ENCODE measurements at places on chromosomes 2 and 18.

GRCh38 chr2:111930409-111930808, 32.0 kb downstream of the MERTK start:
- no peak for DNase-seq

DNA sequence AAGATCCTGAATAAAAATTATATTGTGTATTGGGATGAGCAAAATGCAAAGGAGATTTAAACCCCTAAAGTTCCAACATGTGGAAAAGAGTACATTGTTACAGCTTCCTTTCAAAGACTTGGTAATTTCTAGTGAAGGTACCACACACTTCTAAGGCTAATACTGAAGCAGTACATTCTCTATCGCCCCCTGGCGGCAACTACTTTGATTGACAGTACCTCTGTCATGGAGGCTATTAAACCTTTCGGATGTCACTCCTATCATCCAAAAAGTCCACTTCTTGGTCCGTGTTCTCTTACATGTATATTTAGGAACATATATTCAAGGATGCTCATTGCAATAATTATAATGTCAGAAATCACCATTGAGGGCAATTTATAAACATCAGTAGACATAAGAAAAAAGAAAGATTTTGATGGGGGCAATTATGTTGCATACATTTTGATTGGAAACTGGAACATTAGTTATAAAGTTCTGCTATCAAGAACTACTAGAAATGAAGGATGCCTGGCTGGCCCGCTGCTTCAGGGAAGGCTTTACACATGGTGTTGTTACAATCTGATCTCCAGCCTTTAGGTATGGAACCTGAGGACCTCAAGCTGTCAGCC, 601.6 kb downstream of the CPS1 start:
- DNase-seq = peak; percentile 77

- no peak for DNase-seq
Measured at GRCh38 chr18:79903787-79904356, 47.6 kb downstream of the SLC66A2 start.

DNA sequence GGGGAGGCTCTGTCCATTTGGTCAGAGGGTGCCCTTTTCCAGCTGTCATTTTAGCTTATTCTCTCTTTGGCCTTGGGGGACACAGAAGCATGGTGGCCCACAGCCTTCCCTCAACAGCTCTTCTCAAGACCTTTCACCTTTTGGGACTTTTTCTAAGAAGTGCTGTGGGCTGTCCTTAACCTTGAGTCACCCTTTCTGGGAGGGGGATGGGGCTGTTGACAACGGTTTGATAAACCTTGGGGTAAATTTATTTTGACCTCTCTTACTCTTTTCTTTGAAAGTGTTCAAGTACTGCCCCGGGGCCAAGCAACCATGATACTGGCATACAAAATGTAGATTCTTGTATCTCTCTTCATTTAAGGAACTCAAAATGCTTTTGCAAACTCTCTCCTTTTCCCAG, 13.7 kb downstream of the IGFBP5 start:
- no peak for DNase-seq

GRCh38 chr2:3446381-3446780, 66.9 kb downstream of the TRAPPC12 start:
- no peak for DNase-seq

DNA sequence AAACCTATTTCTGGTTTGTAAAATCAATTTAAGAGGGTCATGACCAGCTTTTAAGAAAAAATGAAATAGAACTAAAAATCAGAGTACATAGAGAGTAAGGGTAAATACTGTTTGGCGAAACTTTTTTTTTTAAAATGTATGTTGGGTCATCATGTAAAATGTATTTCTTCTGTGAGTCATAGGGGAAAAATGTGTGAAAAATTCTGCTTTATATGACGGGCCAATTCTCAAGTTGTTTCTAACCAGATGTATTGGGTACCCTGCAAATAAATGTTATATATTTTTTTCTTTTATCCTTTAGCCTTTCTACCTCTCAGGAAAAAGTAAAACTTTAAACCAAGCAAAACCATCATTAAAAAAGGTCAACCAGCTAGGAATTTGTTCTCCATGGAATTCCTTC, 13.9 kb downstream of the AFTPH start:
- DNase-seq = no peak

GRCh38 chr2:145769011-145769716, 1249.2 kb upstream of the ZEB2 start:
- no peak for DNase-seq

DNA sequence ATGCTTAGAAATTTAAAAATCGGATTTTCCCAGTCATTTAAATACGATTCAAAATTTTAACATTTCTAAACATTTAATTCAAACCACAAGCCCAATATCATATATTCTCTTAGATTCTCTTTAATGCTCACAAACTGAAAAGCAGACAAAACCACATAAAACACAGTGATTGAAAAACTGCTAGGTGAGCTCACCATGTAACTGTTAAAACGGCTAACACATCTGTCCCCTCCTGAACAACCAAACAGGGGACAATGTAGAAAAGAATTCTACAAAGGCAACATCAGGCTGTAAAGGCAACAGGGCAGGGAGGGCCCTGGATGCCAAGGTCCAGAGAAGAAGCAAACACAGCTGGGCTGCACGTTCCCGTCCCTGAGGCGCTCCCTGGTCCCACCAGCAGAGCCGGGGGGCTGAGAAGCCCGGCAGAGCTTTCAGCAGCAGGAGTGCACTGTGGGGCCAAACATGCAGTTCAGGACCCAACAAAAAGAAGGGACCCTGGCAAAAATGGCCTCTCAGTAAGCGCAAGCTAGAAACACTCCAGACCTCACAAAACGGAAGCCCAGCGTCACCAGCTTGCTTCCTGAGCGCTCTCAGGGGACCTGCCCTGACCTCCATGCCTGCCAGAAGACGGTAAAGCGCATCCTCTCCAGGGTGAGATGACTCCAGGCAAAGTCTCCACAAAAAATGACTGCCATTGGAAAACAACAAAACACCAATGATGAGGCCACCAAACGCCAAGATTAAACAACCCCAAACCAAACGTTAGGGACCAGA, 40.5 kb downstream of the NDUFA10 start:
- DNase-seq = no peak

DNA sequence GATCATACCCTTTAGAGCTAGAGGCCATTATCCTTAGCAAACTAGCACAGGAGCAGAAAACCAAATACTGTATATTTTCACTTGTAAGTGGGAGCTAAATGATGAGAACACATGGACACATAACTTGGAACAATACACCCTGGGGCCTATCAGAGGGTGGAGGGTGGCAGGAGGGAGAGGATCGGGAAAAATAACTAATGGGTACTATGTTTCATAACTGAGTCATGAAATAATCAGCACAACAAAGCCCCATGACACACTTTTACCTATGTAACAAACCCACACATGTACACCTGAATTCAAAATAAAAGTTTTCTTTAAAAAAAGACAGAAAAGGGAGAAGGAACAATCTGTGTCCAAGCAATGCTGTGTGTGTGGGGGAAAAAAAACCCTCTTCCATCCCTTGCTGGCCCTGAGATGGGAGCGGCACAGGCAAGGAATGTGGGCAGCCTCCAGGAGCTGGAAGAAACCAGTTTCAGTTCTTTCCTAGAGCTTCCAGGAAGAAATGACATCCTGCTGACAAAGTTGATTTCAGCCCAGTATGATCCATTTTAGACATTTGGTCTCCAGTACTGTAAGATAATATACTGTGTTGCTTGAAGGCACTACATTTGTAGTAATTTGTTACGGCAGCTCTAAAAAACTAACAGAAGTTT, 458.7 kb upstream of the CNTNAP5 start:
- DNase-seq = no peak

GRCh38 chr18:25109484-25109883, 242.5 kb downstream of the ZNF521 start:
- no peak for DNase-seq

DNA sequence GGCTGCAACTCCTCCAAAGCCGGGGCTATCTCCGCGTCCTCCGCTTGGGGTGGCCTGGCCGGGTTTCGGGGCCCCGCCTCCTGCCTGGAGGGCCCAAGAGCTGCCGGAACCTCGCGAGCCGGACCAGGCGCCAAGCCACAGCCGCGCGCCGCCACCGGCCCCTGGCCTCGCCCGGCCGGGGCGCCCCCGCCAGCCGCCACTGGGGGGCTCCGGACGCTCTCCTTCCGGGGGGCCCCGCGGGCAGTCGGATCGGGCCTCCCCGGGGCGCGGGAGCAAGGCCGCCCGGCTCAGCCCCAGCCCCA, 17.4 kb upstream of the HAAO start:
- peak; percentile 77 for DNase-seq

Data from activated naive CD4-positive, alpha-beta T cell treated with anti-CD3 and anti-CD28 coated beads, Interleukin-2, amount 10 ng/mL, durations not matched to agents 7 days and 5 days (primary cell).